ENCODE measurements at places on chromosomes 2 and 18.

GRCh38 chr2:14387332-14387731 lies 245.2 kb upstream of the LRATD1 start:
- DNase-seq = no peak

DNA sequence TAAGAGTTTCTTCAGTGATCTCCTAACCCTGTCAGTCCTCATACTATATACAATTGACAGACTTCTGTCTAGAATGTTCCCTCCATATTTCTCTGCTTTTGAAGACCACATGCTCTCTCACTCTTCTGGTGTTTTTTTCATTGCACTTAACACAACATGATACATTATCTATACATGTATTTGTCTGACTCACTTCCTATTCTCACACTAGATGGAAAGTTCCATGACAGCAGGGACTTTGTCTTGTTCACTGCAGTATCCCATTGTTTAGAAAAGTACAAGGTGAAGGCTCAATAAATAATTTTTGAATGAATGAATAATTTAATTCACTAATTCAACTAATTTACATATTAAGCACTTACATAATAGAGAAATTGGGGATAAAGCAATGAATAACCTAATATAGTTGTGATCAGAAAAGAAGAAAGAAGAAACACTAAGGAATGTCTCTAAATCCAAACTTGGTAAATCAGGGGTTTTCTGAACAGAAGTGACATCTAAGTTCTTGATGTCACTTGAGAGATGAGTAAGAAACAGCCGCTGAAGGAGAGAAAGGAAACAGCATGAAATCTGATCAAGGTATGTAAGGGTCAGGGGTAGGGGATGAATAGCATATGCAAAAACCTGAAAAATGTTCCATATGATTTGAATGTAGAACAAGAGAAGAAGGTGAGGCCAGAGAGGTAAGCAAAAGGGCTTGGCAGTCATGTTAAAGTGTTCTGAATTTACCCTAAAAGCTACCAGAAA lies 42.4 kb downstream of the MBD2 start:
- no peak for DNase-seq

GRCh38 chr2:181312515-181312927 lies 144.7 kb upstream of the ITGA4 start:
- no peak for DNase-seq

GRCh38 chr2:112026509-112026908 lies 28.6 kb upstream of the TMEM87B start:
- no peak for DNase-seq

DNA sequence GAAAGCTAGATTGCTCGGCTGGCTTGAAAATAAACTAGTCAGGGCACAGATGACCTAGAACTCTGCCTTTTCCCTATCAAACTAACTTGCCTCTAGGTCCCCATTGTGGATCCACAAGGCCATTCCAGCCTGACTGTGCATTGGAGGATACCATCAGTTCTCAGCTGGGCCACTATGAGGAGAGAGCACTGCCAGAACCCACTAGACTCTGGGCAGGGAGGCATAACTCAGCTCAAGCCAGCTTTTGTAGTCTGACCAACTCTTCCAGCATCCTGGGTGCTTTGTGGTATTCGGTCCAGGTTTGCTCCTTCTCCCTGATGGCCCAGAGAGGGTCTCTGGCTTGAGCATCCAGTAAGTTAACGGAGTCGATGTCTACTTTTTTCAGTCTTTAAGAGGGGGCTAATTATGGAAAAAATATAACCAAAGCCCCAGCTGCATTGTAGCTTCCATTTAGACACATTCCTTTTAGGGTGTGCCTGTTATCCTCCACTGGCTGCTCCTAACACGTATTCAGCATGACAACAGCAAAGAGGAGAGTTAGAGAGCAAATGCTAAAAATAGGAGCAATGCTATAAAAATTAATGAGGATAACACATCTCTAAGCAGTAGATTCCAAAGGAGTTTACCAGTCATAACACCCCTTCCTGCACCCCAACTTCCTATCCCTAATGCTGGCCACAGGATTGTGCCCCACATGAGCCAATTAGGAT lies 15.2 kb downstream of the GKN2 start:
- DNase-seq = no peak

GRCh38 chr2:460861-461260 lies 173.0 kb upstream of the ALKAL2 start:
- no peak for DNase-seq

GRCh38 chr2:100596465-100596864 lies 33.7 kb downstream of the PDCL3 start:
- no peak for DNase-seq

DNA sequence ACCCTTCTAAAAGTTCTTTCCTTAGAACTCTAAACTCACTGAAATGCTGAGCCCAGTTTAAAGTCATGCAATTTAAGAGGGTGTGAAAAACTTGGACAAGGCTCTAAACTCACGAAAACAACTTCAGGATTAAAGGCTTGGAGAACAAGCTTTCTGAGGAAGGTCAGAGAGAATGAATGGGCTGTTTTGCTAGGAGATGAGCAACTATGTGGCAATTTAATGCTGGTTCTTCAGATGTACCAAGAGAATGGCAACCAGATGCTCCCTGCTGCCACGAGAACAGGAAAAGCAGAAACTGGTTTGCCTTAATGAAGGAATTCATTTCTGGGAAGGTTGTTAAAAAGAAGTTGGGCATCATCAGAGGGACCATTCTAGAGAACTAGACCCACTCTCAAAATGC lies 77.8 kb upstream of the PMAIP1 start:
- no peak for DNase-seq

DNA sequence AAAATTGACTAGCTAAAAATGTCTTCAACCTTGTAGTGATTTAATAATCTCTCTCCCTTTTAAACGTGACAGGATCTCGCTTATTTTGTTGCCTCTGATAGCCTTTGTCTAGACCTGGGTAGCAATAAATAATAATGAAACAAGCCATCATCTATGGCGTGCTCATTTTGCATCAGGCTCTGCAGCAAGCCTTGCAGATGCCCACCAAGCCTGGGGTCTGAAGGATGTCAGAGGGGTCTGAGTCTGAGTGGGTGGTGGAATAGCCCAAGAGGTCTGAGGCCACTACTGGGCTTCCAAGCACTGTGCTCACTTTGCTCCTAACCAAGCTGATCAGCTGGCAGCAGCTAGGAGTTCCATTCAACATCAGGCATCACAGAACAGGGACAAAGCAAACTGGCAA lies 109.4 kb downstream of the GYPC start:
- DNase-seq = no peak

GRCh38 chr2:231548752-231549151 lies 18.5 kb upstream of the NMUR1 start:
- no peak for DNase-seq

Measured in anterior cingulate cortex (tissue), 58 donors.